ENCODE measurements at places on chromosomes 5 and 9.

DNA sequence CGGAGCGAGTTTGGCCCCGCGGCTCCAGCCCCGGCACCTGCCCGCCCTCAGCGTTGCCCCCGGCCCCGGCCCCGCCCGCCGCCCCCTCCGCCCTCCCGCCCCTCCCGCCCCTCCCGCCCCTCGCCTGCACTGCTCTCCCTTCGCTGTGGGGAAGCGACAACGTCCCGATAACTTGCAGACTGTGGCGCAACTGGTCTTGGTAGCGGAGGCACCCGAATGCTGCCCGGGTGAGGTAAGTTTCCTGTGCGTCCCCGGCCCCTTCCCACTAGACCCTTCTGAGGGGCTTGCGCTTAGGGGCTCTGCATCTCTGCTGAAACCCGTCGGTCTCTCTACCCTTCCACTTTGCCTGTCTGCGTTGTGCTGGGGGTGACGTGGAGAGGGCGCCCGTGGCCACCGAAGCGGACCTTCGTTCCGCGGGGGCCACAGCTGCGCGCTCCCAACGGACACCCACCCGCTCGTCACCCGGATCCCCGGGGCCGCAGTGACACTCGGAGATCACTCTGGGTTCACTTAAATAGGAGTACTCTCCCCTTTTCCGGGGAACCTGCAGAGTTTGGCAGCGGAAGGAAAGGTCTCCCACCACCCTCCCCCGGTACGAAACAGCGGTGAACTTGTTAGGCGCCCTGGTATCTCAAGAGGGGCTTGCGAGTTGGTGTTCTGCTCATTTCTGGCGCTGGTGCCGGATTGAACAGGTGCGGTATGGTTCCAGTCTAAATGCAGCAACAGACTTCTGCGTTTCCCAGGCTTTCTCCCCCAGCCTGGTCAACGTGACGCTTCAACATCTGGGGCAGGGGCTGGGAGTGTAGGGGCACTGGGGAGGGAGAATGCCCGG is 707 bp downstream of the PIP5K1B start:
- peak; percentile 66 for DNase-seq

GRCh38 chr9:91258451-91258850 is 103.3 kb downstream of the AUH start:
- no peak for DNase-seq

DNA sequence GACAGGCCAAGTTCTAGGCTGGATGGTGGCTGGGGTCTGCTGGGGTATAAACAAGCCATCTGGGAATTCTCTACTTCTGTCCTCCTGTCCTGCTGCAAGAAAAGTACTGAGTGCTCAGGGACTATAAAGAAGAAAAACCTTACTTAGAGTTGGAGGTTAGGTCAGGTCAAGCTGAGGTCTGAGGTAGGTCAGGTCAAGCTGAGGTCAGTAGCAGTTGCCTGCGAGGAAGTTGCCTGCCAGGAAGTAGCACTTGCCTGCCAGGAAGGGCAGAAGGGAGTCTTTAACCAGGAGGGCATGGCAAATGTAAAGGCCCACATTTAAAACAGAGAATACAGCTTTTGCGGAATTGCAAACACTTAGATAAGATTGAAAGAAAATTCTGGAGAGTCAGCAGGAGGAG is 51.3 kb upstream of the PRLR start:
- DNase-seq, result no peak

DNA sequence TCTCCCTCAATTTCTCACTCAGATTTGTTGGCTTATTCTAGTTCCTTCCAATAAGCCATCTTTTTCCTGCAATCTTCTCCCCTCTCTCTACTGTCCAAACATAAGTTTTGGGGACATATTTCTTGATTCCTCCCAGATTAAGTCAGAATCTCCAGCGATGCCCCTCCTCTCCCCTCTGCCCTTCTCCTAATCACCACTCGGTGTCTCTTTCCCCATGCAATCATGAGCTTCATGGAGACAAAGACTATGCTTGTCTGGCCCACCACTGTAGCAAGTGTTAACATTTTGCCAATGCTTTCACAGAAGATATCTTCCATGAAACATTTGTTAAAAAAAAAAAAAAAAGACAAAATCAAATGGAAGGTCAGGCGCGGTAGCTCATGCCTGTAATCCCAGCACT is 42.4 kb downstream of the PDE6A start:
- DNase-seq, result no peak

- no peak for DNase-seq
These were observed 526.3 kb downstream of the GABRG2 start for GRCh38 chr5:162593881-162594280.

GRCh38 chr5:61704289-61704688 is 372.2 kb downstream of the ZSWIM6 start:
- peak; percentile 12 for DNase-seq

GRCh38 chr5:152864447-152864846 is 459.4 kb upstream of the NMUR2 start:
- no peak for DNase-seq

DNA sequence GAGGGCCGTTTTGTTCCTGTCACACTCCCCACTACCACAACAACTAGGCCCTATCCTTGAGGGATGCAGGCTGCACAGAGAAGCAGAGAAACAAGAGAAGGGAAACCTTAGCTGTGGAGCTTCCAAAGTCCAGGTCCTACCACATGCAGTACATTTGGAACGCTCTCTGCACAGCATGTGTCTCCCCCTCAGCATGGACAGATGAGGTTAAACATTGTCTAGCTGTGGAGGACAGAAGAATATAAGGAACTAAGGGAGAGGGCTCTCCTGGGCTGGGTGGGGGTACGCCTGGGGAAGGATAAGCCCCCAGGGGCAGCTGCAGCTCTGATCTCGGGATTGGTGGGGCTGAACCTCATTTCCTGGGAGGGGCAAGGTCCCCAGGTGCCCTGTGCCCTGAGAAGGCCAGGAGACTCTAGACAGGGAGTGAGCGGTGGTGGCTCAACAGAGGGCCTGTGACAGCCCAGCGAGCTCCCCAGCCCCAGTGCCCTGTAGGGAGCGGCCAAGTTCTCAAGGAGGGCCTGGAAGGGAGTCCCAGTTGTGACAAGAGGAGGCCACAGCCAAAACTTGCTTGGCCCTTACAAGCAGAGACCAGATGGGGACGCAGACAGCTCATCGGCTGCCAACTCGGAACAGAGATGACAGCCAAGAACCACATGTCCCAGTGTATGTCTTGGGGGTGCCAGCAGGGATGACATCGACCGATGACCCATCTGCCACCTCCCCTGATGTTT is 30.1 kb downstream of the TSPAN17 start:
- no peak for DNase-seq

GRCh38 chr5:33067291-33067690 is 356.2 kb downstream of the NPR3 start:
- DNase-seq, result no peak

- no peak for DNase-seq
These were observed 95.6 kb upstream of the SPOCK1 start for GRCh38 chr5:137594717-137595116.

DNA sequence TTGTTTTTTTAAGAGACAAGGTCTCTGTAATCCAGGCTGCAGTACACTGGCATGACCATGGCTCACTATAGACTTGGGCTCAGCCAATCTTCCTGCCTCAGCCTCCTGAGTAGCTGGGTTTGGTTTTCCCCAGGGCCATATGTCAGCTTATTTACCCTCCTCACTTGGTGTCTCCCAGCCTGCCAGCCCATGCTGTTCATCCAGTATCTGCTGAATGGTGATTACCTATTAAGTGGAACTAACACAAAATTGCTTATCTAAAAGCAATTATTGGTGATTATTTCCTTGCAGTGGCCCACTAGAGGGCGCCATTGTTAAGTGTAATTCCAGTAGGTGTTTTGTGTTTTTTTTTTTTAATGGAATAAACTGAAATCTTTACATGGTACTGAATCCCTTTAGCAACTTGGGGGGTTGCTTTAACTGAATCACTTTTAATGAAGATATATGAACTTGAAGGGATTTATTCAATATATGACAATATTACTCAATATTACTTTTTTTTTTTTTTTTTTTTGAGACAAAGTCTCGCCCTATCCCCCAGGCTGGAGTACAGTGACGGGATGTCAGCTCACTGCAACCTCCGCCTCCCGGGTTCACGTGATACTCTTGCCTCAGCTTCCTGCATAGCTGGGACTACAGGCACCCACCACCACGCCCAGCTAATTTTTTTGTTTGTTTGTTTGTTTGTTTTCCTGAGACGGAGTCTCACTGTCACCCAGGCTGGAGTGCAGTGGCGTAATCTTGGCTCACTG is 13.8 kb downstream of the EXOSC2 start:
- DNase-seq, result peak; percentile 71

DNA sequence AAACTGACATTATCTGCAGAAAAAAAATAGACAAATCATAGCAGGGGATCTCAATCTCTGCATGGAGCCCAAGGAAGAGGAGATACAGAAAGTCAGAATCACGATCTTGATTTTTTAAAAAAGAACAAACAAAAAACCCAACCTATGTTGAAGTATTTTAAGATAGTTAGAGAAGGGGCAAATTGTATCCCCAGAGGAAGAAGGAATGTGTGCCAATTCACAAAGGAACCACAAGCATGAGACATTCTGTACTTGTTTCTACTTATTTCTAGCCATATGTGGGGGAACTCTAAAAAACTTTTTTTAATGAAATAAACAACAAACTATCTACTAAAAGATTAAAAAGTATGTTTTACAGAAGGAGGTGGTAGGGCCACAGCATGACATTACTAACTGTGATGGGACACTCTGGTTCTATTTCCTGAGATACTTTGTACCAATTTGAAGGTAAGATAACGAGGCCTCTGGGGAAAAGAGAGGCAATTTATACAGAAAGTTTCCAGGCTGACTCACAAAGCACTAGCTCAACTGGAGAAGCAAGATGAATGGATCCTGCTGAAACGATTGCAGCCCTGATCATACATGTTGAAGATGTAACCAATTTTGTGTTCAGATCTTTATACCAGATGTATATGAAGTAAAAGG is 22.5 kb downstream of the RANBP3L start:
- no peak for DNase-seq

DNA sequence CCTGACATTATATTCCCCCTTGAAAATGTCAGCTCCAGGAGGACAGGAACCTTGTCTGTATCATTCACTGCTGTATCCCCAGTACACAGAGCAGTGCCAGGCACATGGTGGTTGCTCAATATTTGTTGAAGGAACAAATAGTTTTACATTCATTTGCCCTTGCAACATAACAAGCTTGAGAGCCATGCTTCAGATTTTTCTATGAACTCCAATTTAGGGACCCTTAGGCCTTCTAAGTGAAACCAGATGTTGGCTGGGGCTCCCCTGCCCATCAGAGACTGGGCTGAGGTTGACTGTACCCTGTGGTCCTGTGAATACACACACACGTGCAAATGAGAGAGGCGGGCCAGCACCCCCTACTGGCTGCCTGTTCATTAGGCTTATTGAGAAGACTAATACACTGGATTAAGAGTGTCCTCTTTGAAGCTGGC is 214.9 kb upstream of the WWC1 start:
- DNase-seq, result peak; percentile 58

- DNase-seq, result no peak
These were observed 5.4 kb upstream of the DPYSL3 start for GRCh38 chr5:147515269-147515668.

DNA sequence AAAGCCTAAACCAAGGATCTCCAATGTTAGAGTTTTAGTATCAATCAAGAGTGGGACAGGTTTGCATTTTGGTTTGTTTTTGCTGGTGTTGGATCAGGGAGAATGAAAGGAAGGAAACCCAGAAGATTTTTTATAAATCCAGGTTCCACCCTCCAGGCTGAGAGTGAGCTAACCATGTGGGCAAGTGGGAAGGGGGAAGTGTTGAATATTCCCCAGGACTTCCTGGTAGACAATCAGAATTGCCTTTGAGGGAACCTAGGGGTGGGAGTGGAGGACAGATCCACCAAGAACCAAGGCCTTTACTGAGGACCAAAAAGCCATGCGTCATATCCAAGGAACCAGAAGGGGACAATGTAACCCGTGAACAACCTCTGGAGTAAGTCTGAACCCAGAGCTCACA is 33.5 kb upstream of the PIK3R1 start:
- DNase-seq, result no peak

Measured in hematopoietic multipotent progenitor cell (in vitro differentiated cells).